ENCODE measurements at places on chromosomes 12 and 14.

- no peak for DNase-seq
These were observed 223.0 kb downstream of the BTG1 start for GRCh38 chr12:91922674-91923073.

DNA sequence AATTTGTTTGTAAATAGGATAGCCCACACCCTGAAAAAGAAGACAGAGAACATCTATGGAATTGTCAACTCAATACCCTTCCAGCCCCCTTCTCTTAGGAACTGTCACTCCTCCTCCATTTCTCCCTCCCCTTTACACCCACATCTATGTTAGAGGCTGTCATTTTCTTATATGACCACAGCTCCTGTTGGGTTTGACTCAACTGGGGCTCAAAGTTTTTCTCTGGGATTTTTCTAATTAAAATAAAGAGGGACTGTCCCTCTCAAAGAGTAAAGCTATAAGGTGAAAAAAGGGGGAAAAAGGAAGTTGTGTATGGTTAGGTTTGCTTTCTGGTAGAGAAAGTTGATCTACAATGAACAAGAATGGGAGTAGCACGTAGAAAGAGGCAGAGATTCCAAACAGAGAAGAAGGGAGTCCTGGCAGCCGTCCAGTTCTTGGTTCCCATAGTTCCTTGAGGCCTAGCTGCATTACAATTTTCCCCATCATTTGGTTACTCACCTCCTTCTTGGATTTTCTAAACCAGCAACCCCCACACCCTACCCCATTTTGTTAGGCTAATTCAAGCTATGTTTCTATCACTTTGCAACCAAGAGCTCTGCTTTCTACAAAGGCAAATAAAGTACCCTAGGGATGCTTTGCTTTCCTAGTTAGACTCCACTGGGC, 44.3 kb upstream of the STK38L start:
- no peak for DNase-seq

GRCh38 chr12:108560321-108560721, 652 bp downstream of the SART3 start:
- DNase-seq = no peak

GRCh38 chr12:5016526-5016925, 27.2 kb upstream of the KCNA5 start:
- no peak for DNase-seq

DNA sequence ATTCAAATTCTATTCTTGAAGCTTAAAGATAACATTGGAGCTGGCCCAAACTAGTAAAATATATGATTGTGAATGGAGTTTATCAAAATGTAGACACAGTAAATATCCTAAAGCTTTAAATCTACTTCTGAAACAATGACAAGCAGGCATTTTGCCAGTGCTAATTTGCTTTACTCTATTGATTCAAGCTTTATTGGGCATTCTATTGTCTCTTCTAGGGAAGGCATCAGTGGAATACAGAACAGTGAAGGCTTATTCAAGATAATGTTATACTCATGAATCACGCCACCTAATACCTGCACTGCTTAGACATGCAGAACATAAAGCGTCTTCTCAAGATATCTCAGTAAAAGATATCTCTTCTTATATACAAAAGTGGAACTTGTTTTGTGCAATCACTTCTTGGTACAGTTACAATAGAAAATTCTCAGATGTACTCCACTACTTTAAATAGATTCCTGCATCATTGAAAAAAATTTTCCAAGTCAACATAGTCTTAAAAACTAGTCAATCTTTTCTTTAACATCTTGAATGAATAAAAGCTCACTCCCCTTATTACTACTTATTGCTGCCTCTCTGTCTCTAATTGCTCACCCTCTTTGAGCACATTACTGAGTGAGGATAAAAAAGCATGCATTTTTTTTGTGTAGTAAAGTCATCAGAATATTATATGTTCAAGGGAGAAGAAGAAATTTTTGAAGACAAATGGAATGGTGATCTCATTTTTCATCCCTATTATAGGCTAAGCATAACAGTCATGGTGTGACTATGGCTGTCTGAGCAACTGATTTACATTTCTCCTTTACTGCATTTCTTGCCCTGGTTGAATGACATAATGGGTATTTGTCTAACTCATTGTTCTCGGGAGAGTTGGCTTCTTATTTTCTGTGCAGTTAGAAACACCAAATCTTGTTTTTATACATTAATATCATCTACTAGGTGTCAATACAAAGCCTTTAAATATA, 98.0 kb upstream of the E2F7 start:
- DNase-seq = no peak

Data from NK-92 treated with Interleukin-12 subunit alpha and Interleukin-12 subunit beta, amount 100 ng/mL, for 24 hours (cell line).